Left lobe of liver (tissue), 2 donors: ENCODE measurements at places on chromosomes 4 and X. TPM values are rescaled to one million over a fixed set of nuclear protein-coding genes. Genes with fewer than 3 reads are reported as not detected.
A peak's percentile ranks its signal among the peaks of the same experiment; 100 is the strongest.

SLC2A9 gene
- 21.7 TPM for total RNA-seq

PPEF1 gene
- not detected for total RNA-seq

P2RY4 gene
- 0.18 TPM for total RNA-seq

ADH7 gene
- total RNA-seq = not detected

DNA sequence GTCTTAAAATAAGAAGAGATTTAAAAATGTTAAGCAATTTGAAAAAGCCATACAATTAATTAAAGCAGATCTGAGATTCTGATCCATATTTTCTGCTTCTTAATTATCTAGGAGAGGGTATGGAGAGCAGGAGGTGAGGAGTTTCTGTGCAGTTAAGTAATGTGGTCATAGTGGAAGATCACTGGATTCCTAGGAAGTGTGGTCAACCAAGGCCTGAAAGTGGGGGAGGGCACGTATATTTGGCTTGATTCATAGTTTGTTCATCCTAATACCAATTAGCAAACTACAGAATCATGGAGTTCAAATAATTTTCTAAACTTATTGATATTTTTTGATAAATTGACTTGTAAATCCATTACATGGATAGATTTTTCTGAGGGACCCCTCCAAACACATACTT, 768.3 kb downstream of the RAPGEF2 start:
- DNase-seq = no peak

DNA sequence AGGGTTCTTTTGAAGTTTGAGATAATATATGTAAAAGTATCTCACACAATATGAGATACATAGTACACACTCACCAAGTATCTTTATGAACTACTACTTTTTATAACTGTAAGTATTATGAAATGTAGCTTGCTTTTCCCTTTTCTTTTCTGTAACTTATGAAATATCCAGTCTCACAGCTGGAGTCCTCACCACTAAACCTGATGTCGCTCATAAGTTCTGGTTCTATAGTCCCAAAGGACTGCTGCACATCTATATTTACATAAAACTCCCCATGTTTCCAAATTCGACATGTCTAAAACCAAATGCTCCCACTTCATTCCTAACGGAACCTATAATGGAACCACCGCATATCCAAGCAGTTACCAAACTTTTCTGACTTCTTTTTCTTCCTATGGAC, 186.5 kb upstream of the SLC7A11 start:
- no peak for DNase-seq

DNA sequence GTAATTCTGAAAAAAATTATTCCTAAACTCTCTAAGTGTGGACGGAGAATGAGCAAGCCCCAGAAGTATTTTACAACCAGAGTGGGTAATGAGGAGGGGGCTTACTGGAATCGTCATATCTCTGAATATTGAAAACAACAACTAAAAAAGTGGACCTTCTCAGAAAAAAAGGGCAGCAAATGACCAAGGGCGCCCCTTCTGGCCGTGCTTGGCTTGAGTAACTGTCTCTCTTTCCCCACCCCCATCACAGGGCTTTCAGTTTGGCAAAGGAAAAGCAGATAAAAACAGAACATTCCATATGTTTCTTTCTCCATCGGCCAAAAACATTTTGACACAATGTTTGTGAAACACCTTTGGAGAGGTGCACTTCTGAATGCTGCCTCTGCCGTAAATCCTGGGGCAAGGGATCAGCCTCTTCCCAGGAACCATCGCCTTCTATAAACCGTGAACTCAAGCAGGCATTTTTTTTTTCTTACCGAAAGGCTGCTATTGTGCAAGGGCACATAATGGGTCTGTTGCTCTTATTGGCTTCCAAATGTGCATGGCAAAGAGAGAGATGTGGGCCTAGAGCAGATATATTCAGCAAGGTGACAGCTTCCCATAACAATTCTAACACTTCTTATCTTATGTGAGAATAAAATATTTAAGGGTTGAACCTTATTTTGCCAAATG, 115.4 kb downstream of the PARM1 start:
- no peak for DNase-seq

- no peak for DNase-seq
These were observed 106.3 kb downstream of the USP46 start for GRCh38 chr4:52552778-52553177.

DNA sequence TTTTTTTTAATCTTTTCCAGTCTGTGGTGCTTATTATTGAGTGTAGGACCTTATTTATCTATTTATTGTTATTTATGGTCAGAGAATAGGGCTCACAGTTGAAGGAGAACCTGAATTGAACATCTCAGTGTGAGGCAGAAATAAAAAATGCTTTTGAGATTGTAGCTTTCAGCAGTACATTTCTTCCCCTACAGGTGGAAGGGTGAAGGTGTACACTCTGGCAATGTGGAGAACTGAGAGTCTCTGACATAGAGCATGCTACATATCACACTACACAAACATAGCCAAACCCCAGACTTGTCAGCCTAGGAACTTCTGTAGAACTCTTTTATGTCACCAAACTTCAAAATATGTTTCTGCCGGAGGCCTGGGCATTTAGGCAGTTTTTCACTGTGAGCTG, 140.2 kb downstream of the STIM2 start:
- no peak for DNase-seq

DNA sequence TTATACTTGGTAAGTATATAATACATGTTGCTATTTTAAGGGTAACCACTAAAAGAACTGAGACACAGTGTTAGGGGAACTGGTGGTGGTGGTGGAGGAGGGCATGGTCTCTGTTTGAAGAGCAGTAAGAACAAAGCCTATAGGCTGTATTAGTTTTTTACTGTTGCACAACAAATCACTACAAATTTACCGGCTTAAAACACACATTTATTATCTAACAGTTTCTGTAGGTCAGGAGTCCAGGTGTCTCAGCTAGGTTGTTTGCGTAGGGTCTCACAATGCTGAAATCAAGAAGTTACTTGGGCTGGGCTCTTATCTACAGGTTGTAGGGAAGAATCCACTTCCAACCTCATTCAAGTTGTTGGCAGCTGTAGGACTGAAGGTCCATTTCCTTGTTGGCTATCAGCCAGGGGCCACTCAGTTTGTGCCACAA, 52.6 kb downstream of the CASK start:
- no peak for DNase-seq

GRCh38 chrX:132266583-132267355, 47.5 kb upstream of the RAP2C start:
- DNase-seq = no peak

GRCh38 chr4:156537286-156537685, 434.3 kb downstream of the PDGFC start:
- no peak for DNase-seq

DNA sequence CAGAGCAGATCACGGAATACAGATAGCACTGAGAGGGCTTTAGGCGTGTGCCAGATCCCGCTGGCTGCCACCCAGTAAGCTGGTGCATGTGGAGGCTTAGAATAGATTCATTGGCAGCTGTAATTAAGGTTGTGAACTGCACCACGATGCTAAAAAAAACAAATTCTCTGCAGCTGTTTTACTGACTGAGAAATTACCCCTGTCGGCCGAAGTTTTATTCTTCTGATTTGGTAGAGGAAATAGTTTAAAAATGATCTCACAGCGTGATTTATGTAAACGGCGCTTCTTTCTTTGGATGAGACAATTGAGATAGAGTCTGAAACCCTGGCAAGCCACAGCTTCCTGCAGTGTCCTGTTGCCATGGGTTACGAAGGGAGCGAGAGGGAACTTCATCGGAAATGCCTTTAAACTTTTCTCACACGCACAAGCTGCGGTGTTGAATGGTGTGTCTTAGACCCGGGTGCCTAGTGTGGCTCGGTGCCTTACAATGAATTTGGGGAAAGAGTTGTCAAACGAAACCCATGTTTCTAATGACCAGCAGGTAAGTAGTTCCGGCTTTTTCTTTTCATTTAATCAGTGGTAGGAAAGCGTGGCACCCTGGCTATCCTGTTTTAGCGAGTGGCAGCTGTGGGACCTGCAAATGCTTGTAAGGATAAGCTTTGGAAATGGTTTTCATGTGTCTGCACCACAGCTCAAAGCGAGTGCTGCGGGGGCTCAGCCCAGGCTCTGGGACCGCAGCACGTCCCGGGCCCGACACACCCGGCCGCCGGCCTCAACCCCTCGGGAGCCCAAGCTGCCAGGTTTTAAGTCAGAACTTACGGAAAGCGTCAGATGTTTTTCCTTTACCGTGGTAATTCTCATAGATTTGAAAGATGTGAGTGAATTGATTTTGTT, 71.7 kb upstream of the HGFAC start:
- DNase-seq = no peak

GRCh38 chr4:78651250-78651860, 99.8 kb downstream of the ANXA3 start:
- no peak for DNase-seq

- peak; percentile 21 for DNase-seq
These were observed 77.2 kb downstream of the JAKMIP1 start for GRCh38 chr4:6123116-6123515.

- no peak for DNase-seq
These were observed at the start of gene SPOCK3 for GRCh38 chr4:167234316-167234881. SPOCK3 (minus strand) TSS chr4:167234494.

- no peak for DNase-seq
These were observed 15.3 kb downstream of the AMER1 start for GRCh38 chrX:64190136-64190740.
